ENCODE measurements at places on chromosomes 7 and 10.

- DNase-seq = no peak
These were observed 287.2 kb downstream of the GFRA1 start for GRCh38 chr10:115985786-115986185.

DNA sequence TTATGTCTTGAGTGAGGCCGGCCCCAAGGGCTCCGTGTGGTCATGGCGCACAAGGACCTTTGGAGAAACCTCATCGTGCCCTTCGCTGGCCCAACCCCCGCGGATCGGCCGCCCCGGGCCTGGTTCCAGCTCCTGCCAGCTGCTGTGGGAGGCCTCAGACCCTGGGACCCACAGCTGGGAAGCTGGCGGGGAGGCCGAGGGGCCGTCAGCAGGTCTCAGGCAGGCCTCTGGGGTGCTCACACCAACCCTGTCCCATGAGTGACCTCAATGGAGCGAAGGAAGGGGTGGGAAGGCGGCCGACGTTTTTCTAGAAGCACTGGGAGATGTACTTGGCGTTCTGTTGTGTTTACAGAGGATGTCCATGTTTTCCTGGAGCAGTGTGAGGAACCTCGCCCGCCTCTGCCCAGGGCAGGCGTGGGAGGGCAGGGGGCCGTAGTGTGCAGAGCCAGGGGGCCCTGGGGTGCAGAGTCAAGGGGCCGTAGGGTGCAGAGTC is 18.6 kb upstream of the ADGRA1 start:
- no peak for DNase-seq

GRCh38 chr10:133196221-133196915 is 33.6 kb upstream of the UTF1 start:
- DNase-seq = no peak

GRCh38 chr7:92934096-92934495 is 97.7 kb upstream of the CDK6 start:
- no peak for DNase-seq

GRCh38 chr7:156751319-156751718 is 110.7 kb downstream of the RNF32 start:
- DNase-seq = peak; percentile 78

DNA sequence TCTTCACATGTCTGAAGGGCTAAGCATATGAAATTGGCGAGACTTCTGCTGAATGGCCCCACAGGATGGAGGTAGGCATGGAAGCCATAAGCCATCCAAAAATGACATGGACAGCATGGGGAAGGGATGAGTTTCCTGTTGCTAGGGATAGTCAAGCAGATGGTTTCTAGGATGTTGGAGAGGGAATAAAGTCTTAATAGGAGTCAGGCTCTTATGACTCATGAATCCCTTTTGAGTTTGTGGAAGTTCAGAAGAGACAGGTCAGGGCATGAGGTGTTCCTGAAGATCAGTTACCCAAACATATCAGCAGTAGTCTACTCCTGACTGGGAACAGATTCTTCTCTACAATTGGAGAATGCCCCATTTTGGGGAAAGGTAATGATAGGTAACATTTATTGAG is 243.9 kb downstream of the REEP3 start:
- DNase-seq = peak; percentile 47

DNA sequence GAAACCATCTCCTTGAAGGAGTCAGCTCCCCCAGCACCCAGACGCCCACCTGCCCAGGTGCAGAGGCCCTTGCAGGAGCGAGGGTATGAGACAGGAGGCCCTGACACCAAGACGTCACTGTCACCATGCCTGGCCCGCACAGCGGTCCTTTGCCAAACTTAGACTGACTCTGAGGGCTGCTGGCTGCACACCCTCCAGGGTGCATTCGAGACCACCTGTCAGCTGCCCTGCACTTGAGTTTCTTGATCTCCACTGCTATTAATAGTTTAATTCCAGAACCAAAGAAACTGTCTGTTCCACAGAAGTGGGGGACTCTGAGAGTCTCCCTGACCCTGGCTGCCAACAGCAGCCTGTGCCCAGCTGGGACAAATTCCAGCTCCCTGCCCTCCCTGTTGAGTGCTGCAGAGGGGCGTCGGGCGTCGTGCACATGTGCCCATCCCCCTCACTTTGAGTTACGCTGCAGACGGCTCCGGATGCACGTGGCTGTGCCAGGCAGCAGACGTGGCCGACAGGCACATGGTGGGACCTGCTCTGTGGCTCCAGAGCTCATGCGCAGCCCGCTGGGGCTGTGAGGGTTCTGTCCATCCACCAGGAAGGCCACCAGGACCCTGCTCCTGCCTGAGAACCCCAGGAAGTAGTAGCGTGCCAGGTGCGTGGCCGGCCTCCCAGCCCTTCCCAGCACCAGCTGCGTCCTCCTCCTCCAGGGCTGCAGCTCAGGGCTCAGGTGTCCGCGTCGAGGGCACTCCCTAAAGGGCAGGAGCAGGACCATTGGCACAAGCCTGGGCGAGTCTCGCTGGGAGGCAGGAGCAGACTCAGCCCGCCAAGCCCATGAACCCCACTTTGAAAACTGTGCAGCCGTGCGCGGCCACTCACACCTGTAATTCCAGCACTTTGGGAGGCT is 24.8 kb downstream of the ELFN1 start:
- DNase-seq = no peak

GRCh38 chr7:50212666-50213621 is 91.6 kb upstream of the IKZF1 start:
- no peak for DNase-seq

Data from AG10803 (cell line).